ENCODE measurements at places on chromosomes 1 and 21.

GRCh38 chr1:234881893-234882771, 246.5 kb downstream of the TOMM20 start:
- DNase-seq: peak; percentile 53

DNA sequence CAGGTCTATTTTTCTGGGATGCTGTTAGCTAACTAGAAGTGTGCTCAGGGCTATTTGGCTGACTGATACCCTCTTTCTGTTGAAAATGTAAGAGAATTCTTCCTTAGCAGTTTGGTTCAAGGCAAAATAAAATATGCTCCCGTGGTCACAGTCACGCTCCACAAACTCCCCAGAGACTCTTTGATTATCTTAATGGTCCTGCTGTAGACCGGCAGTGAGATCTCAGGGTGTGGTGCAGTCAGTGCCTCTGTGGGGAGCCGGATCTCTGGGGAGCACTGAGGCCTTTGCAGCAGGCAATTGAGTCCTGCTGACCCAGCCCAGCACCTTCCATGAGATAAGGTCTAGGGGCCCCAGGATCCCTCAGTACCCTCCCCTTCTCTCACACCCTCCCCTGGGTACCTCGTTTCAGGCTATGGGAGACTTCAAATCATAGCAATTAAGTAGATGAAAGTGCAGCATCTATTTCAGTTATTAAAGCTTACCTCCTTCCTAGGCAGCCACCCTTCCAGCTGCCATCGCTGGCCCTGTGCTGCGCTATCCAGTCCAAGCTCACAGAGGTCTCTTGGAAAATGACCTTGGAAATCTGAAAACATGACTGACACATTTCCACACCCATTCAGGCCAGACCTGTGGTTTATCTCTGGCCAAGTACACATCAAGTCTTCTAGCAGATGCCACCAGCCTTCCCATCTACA, 98.1 kb downstream of the SEC16B start:
- no peak for DNase-seq

DNA sequence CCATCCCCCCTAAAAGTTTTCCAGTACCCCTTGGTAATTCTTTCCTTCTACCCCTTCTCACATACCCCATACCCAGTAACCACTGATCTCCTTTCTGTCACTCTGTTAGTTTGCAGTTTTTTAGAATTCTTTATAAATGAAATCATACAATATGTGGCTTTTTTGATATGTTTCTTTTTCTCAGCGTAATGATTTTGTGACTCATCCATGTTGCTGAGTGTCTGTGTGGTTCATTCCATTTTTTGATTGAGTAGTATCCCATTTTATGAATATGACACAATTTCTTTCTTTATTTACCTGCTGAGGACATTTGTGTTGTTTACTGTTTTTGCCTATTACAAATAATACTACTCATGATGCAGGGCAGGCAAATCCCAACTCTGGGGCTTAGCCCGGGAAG, 1605.3 kb downstream of the BRINP3 start:
- DNase-seq: no peak

GRCh38 chr1:223645903-223646302, 19.6 kb downstream of the CAPN8 start:
- DNase-seq: no peak

- DNase-seq: no peak
Observed at GRCh38 chr1:211345719-211346118, 19.1 kb downstream of the TRAF5 start.

GRCh38 chr1:29623501-29623900, 387.2 kb downstream of the PTPRU start:
- DNase-seq: no peak

DNA sequence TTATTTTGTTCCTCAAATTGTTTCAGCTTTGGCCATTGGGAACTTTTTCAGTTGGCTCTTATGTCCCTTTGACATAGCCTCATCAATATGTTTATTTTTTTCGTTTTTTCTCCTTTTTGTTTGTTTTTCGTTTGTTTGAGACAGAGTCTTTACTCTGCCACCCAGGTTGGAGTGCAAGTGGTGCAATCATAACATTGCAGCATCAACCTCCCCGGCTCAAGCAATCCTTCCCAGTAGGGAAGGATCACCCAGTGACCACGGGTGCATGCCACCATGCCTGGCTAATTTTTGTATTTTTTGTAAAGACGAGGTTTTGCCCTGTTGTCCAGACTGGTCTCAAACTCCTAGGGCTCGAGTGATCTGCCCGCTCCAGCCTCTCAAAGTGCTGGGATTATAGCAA, 8.1 kb downstream of the POLR3GL start:
- DNase-seq: no peak

- DNase-seq: no peak
Observed at GRCh38 chr1:191734321-191734720, 423.9 kb upstream of the RGS18 start.

GRCh38 chr1:56526571-56527174, 52.7 kb downstream of the PLPP3 start:
- no peak for DNase-seq

GRCh38 chr1:39642796-39643195, 3.4 kb upstream of the HEYL start:
- DNase-seq: no peak

DNA sequence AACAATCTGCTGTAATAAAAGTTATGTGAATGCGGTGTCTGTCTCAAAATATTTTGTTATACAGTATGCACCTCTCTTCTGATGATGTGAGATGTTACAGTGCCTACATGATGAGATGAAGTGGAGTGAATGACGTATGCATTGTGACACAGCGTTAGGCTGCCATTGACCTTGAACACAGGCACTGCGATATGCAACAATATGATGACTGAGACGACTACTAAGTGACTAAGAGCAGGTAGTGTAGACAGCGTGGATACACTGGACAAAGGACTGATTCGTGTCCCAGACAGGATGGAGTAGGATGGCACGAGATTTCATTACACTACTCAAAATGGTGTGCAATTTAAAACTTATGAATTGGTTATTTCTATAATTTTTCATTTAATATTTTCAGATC, 8.4 kb downstream of the SGIP1 start:
- DNase-seq: no peak

DNA sequence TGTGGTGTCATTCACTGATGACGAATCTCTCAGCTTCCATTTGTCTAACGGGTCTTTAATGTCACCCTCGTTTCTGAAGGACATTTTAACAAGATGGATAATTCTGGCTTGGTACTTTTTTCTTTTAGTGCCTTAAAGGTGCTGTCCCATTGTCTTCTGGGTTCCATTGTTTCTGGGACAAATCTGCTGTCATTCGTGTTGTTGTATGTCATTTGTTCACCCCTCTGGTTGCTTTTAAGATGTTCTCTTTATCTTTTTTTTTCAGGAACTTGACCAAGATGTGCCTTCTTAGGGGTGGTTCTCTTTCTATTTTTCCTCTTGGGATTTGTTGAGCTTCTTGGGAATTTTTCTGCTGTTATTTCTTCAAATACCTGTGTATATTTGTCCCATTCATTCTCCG, 14.0 kb upstream of the MMEL1 start:
- no peak for DNase-seq

DNA sequence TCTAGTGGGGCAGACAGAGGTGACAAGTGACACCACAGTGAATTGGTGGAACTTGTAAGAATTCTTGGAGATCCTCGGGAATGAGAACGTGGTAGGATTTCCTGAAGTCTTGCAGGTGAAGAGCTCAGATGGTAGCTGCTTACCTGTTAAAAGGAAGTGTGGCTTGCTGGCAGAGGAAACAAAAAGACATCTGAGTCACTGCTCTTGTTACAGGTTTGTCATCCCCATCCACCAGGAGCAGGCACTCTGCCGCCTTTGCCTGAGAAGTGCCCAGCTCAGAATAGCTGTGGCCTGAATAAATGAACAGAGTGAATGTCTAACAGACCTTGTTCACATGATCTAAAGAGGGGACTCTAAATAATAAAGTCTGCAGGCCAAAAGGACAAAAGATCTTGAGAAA, 12.3 kb upstream of the ZSCAN20 start:
- DNase-seq: no peak

DNA sequence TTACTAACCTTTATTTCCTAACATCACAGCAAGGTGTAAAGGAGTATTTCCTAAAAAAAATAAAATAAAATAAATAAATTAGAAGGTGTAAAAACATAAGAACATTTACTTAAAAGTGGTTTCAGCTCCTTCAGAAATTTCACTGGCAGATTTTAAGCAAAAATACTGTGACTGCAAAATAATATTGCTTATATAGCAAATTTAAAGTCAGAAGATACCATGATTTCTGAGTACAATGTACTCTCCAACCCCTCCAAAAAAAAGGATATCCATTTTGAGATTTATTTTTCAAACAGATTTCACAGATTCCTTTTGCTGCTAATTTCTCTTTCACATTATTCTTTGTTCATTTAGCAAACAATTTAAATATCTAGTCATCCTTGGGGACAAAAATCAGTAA, 18.5 kb downstream of the ANKRD13C start:
- no peak for DNase-seq

DNA sequence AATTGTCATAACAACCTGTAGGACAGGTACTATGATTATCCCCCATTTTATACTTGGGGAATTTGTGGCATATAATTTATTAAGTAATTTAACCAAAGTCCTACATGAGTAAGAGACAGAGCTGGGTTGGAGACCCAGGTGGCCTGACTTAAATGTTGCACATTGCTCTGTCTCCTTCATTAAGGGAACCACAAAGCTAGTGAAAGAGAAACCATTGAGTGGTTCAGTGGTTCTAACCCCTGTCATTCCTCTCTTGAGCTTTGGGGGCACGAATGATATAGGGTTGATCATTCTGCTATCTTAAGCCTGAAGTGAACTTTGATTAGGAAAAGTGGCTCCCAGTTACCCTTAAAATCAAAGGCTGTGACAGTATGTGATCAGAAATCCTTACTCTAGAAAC, 5.3 kb upstream of the MAP3K7CL start:
- DNase-seq: no peak

DNA sequence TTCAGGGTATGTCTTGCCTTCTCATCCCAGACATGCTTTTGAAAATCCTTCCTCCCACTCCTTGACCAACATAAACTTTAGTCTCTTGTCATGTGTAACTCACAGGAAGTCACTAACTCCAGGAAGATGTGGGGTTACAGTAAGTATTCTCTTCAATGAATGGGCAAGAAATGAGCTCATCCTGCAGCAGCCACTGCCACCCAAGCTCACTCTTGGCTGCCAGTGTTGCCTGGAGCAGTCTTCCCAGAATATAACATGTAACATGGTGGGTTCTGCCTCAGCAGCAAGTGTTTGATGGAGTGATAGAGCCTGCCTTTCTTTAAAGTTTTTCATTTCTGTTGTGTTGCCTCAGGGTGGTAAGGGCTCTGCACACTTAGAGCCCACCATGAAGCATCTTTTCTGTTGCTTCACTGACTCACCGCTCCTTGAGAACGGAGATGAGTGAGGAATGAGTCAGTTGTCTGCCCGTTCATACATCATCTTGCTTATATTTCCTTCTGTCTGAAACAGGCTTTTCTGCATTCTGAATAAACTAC, 187.0 kb downstream of the TPR start:
- DNase-seq: no peak

GRCh38 chr21:42086969-42087368, 15.9 kb downstream of the UMODL1 start:
- no peak for DNase-seq

DNA sequence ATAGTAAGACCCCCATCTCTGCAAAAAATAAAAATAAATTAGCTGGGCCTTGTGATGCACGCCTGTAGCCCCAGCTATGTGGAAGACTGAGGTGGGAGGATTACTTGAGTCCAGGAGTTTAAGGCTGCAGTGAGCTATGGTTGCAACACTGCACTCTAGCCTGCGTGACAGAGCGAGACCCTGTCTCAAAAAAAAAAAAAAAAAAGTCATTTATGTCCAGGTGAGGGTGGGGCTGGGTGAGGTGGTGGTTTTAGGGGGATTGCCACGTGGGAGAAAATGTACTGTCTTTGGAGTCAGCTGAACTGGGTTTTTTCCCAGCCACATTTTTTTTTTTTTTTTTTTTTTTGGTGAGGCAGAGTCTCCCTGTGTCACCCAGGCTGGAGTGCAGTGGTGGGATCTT, 6.7 kb downstream of the PIK3CD start:
- DNase-seq: no peak

- DNase-seq: no peak
Observed at GRCh38 chr1:202661136-202661845, 49.0 kb downstream of the SYT2 start.

DNA sequence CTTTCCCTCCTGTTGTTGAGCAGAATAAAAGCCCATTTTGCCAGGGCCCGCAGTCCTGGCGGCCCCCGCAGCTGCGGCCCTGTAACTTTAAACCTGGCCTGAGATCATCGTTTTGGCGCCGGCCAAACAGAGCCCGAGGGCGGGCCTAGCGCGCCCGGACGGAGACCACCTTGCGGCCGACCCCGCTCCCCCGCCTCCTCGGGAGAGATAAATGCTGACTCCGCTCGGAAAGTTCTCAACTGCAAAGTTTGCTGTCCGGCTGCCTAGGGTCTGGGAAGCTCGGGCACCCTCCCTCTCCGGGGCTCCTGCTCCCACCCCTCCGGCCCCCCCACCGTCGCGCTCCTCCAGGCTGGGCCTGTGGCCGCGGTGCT, at the start of gene PDPN:
PDPN (plus strand) TSS at position 238 of the 371 bp plus-strand sequence. CDS start 202 bp downstream, outside the sequence.
- DNase-seq: no peak

DNA sequence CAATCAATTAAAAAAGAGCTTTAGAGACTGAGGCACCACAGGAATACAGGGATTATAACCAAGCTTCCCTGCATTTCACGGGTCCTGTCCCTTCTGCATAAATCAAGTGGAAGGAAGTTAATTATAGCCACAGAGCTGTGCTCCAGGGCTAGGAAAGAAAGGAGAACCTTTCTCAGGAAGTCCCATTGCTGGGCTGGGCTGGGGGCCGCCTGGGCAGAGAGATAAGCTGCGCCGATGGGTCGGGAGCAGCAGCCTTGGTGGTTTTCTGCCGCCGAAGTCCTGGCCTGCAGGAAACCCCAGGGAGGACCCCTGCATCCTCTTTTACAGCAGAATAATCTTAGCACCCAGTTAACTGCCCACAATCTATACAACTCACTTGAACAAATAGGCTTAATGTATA, 12.6 kb upstream of the CD34 start:
- DNase-seq: no peak

- no peak for DNase-seq
Observed at GRCh38 chr1:116226017-116226416, 114.8 kb downstream of the MAB21L3 start.

- DNase-seq: no peak
Observed at GRCh38 chr1:39394598-39394997, 96.8 kb upstream of the BMP8A start.

DNA sequence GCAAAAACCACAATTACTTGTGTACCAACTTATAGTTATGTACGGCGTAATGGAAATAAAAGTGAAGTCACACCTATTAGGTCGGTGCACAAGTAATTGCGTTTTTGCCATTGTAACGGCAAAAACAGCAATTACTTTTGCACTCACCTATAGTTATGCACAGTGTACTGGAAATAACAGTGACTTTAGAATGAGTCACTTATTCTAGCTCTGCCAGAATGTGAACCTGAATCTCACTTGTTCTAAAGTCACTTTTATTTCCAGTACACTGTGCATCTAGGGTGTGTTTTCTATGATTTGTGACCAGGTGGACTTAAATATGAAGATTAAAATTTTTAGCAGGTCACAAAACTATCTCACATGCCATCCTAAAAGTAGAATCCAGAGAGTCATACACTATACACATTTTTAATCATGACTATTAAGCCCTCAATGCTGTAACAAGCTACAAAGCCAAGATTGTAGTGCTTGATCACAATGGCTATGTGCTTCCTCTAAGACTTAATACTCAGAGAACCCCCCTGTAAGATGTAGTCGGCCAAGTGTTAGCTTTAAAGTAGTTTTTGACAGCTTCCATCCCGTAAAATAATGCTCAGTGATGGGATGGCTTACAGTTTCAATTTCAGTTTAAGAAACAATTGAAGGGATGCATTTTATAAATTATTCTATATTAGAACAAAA, 218.8 kb downstream of the NEGR1 start:
- no peak for DNase-seq

- no peak for DNase-seq
Observed at GRCh38 chr1:74650561-74650960, 23.0 kb downstream of the ERICH3 start.

Data from T-helper 2 cell treated with Interferon-gamma antibody and Interleukin-4, amounts not matched to agents 5 μg/mL and 100 μg/mL, for 36 hours (primary cell).